ENCODE measurements at places on chromosomes 16 and 17. TPM values are rescaled to one million over a fixed set of nuclear protein-coding genes. Genes with fewer than 3 reads are reported as not detected.
A peak's percentile ranks its signal among the peaks of the same experiment; 100 is the strongest.

The C1QTNF8 gene
- total RNA-seq: not detected

GRCh38 chr17:50100921-50101345 lies 5.8 kb downstream of the PDK2 start:
- peak; percentile 63 for ATAC-seq

- ATAC-seq: peak; percentile 97
Observed at GRCh38 chr17:73657473-73658116, 13.3 kb upstream of the SDK2 start.

- ATAC-seq: no peak
Observed at GRCh38 chr17:44559634-44560554, 2.6 kb downstream of the FZD2 start.

- no peak for ATAC-seq
Observed at GRCh38 chr16:29192329-29193247, 207.7 kb downstream of the LAT start.

DNA sequence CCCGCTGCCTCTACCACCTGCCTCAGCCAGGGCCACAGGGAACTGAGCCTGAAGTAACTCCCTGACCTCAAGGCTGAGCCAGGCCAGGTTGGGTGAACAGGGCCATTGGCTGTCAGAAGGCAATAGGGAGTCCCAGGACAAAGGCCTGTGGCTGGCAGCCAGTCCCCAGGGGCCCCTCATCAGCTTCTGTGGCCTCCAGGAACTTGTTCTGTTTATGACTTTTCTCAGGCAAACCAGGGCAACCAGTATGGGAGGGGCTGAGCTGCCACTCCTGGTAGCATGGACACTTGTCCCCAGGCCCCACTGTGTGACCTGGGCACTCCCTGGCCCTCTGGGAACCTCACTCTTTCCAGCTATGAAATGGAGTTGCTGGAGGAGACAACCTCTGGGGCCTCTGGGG lies 40.1 kb downstream of the CPNE2 start:
- peak; percentile 58 for ATAC-seq

Data from motor neuron (in vitro differentiated cells).